ENCODE measurements at places on chromosomes 11 and 22.

GRCh38 chr11:4074266-4074665 lies 20.3 kb upstream of the RRM1 start:
- no peak for DNase-seq

DNA sequence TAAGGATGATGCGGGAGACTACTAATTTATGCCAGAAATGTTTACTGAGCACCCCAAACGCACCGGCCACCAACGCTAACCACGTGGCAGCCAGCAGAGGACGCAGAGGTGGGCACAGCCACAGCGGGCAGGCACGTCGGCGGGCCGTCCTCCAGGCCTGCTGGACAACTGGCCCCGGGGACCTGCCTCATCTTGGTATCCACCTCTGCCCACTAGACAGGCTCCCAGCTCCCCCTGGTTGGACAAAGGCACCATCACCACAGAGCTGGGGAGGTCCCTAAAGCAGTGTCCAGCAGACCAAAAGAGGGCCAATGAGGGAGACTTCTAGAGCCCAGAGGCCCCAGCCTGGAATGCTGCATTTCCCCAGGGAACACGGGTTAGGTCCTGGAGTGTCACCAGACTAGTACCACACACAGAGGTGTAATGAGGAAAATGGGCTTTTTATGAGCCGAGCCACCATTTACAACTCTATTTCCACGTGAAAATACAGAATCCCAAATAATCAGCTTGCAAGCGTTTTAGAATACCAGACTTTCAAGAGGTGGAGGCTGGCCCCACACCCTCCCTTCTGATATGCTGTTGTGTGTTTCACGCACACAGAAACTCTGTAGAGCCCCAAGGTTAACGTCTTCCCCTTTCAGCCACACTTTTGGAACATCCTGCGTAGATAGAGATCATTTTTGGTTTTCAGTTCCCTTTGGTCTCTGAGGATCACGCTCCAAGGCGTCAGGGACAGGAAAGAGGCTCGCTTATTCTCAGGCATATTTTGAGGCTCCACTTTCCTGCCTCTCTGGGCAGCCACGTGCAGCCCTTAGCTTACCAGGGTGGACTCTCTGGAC lies 23.7 kb upstream of the BID start:
- no peak for DNase-seq

DNA sequence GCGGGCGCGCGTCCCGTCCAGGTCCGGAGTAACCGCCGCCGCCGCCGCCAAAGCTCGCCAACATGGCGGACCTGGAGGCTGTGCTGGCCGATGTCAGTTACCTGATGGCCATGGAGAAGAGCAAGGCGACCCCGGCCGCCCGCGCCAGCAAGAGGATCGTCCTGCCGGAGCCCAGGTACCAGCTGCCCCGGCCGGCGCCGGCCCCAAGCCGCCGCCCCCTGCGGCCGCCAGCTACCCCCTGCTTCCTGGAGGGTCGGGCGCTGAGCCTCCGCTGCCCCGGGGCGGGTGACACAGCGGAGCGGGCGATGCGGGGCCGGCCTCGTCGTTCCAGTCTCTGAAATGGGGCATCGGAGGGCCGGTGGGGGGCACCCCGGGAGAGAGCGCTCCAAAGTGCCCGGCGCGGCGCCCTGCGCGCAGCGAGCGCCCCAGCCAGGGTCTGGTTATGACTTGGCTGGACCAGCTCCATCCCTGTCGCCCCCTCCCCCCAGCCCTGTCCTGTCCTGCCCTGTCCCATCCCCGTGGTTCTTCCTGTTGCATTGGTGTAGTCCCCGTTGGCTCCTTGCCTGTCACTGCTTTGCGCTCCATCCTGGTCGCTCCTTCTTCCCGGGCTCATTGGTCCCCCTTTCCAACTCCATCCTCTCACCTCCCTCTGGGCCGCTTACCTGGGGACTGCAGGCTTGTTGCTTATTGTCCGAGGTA lies 653 bp downstream of the GRK3 start:
- DNase-seq = no peak

- DNase-seq = no peak
Observed at GRCh38 chr11:128680906-128681305, 13.0 kb upstream of the FLI1 start.

- no peak for DNase-seq
Observed at GRCh38 chr11:126072141-126072741, 9.6 kb upstream of the CDON start.

- no peak for DNase-seq
Observed at GRCh38 chr11:57457643-57458023, 2.7 kb upstream of the RTN4RL2 start.

DNA sequence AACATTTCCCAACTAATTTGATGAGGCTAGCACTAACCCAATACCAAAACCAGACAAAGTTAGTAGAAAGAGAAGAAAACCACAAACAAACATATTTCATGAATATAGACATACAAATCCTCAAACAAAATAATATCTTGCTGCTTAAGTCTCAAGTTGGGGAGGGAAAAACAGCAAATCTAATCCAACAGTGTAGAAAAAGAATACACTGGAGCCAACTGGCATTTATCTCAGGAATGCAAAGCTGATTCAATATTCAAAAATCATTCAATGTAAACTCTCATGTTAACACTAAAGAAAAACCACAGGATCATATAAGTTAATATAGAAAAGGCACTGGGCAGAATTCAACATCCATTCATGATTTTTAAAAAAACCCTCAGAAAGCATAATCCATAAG lies 18.2 kb downstream of the GNB1L start:
- DNase-seq = no peak

- DNase-seq = no peak
Observed at GRCh38 chr11:66971488-66971887, 3.6 kb upstream of the C11orf86 start.

GRCh38 chr11:67638535-67639437 lies 777 bp downstream of the TBX10 start:
- DNase-seq = no peak

DNA sequence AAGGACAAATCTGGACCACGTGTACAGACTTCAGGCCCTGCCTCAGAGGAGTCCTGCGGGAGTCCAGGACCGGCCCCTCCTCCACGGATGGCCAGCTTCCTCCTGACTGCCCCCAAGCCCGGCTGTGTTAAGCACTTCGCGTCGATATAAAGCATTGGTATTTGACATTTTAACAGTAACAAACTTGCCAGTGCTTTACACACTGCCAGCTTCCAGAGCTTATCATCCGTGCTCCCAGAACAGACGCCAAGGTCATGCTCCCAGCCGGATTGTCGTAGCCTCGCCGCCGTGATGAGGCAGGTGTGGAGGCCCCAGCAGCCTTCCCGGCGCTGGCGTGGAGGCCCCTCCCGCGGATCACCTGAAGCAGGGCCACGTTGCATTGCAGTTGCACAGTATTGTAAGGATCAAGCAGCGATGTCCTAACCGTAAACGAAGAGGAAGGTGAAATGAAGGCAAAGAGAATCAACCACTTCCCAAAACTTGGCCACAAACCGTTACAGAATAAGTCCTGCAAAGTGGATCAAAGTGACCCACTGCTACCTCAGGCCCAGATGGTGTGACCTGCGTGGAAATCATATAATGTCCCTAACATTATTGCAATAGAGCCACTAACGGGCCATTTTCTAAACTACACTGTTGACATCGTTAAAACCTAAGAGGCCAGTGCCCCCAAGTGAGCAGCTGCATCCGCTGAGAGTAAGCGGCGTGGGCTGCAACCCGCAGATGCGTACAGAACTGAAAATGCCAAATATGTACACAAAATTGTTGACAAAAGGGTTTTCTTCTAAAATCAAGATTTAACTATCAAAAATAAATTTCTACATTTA lies 51.6 kb downstream of the CERK start:
- DNase-seq = no peak

- no peak for DNase-seq
Observed at GRCh38 chr22:29821291-29822016, 16.6 kb downstream of the ASCC2 start.

DNA sequence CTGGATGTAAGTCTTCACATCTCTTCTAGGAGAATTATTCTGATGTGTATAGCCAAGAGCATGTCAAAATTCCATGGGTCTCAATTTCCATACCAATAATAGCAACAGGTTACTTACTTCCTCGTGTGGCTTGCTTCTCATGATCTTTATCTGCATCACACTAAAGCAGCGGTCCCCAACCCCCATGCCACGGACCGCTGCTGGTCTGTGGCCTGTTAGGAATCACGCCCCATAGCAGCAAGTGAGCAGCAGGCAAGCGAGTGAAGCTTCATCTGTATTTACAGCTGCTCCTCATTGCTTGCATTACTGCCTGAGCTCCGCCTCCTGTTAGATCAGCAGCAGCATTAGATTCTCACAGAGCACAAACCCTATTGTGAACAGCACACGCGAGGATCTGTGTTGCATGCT lies 28.9 kb upstream of the SLC25A1 start:
- DNase-seq = no peak

DNA sequence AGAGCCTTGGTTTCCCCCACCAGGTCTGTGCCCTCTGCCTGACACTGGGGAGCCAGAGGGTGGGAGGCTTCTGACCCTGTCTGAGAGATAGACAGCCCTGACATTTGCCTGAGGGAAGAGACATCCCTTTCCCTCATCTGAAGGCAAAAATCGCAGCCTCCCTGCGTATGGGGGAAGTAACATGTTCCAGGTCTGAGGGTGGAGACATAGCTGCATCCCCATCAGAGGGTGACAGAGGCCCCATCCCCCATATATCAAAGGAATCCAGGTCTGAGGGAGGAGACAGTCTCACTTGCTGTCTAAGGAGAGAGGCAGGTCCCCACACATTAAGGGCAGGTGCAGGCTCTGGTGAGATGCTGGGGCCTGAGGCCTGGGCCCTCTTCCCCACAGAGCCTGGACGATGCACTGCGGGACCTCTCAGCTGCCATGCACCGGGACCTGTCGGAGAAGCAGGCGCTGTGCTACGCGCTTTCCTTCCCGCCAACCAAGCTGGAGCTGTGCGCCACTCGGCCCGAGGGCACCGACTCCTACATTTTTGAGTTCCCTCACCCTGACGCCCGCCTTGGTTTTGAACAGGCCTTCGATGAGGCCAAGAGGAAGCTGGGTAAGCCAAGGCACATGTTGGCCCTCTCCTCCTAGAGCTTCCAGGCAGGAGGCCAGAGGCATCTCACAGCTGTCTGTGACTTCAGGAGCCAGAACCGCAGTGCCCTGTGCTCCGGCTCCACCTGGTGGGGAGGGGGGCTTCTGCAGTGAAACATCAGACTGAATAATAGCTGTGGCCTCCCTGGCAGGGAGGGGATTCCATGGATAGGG lies 16.1 kb upstream of the RELT start:
- DNase-seq = no peak

GRCh38 chr22:23281053-23281405 lies 100.7 kb downstream of the BCR start:
- no peak for DNase-seq

GRCh38 chr11:20483931-20484330 lies 96.4 kb downstream of the PRMT3 start:
- no peak for DNase-seq

DNA sequence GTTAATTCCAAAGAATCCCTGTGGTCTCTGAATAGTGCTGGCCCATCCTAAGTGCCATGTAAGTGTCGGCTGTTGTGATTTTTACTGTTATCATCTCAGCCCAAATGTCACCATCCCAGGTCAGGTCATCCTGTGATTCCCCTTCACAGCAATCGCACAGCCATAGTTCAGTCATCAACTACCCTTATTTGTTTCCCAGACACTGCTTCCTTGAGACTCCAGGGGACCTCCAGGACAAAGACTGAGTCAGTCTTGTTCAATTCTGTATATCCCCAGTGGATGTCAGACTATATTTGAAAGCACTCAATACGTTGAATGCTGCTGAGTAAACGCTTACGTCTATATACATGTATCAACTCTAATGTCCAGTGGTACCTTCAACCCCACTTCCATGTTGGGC lies 113.7 kb upstream of the TIMP3 start:
- DNase-seq = no peak

DNA sequence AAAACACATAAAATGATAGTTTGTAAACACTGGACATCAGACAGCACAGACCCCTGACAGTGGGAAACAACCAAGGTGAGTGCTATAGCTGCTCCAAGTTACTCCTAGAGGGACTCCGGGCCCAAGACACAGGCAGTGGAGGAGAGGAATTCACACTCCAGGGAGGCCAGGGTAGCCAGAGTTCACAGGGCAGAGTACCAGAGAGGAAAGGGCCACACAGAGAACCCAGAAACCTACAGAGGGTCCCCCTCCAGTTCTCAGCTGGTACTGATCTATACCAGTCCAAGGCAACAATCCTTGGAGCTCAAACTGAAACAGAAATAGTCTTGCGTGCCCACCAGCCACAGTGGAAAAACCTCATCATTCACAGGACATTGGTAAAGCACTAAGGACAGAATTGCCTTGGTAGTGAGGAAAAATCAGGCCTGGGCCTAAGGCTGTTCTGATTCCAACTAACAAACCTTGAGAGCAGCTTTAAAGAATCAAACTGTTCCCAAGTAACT lies 7.6 kb downstream of the VPS37C start:
- no peak for DNase-seq

DNA sequence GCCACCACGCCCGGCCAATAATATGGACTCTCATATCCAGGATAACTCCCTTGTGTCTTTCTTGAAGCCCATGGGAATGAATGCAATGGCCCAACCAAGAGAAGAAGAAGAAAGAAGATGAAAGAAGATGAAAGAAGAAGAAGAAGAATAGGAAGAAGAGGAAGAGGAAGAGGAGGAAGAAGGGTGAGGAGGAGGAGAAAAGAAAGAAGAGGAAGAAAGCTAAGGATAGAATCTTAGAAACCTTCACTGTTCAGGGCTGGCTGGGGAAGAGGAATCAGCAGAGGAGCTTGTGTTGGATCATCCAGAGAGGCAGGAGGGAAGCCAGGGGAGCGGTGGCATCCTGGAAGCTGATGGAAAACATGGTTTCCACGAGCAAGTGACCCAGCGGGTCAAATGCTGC lies 28.9 kb downstream of the MCHR1 start:
- DNase-seq = no peak

DNA sequence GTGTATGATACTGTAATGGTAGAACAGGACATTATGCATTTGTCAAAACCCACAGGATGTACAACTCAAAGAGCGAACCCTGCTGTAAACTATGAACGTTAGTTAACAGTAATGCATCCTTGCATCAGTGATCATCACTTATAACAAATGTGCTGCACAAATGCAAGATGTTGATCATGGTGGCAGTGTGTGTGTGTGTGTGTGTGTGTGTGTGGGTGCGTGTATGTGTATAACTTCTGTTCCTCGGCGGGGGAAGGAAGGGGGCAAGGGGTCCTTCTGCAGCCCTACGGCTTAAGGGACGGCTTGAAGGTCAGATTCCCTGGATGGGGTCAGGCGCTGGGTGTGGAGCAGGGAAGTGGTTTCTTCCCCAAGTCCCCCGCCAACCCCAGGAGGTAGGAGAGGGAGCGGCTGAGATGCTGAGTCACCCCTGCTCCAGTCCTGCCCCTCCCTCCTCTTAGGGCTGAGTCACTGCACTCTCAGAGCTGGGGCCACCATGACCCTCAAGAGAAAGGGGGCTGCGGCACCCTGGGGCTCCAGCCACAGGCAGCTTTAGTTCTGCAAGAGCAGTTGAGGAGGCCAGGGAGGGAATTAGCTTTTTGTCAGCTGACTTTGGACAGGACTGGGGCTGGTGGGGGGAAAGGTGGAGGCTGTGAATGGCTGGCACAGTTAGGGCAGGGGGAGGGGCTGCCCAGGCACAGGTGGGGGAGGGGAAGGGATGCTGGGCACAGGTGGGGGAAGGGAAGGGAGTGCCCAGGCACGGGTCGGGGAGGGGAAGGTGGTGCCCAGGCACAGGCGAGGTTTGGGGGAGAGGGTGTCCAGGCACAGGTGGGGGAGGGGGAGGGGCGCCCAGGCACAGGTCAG lies 8.8 kb upstream of the CTSD start:
- no peak for DNase-seq

Data from NCI-H2107 (cell line).